ENCODE measurements at places on chromosomes 1 and 21.
A peak's percentile ranks its signal among the peaks of the same experiment; 100 is the strongest.

GRCh38 chr1:116769104-116769452, 14.8 kb downstream of the CD2 start:
- no peak for DNase-seq

DNA sequence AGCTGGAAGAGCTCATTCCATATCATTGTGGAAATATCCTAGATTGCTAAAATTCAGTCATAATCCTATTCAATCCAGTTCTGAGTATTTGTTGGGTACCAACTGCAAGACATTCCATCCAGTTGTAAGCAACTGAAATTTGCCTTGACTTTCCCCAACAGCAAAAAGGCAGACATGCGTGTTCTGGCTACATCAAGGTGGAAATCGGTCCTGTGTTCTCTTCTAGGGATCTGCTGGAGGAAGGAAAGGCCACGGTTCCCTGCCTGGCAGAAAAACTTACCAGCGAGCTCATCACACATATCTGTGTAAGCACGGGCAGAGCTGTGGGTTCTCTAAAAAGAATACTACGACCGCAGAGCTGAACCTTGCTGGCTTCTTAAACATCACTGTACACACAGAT, 17.5 kb downstream of the MX1 start:
- DNase-seq = no peak

DNA sequence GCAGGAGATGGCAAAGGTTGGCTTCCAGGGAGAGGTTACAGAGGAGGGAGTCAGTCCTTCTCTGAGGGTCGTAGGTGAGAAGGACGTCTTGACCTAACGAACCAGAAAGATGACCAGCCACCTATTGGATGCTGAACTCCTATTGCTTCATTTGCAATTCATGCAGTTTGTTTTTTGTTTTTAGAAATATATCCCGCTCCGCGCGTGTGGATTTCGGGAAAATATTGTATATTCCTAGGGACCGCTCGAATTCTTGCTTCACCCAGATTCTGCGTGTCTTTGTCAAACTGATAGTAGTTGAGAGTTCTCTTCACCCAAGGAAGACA, 564 bp downstream of the DISP1 start:
- DNase-seq = no peak

- DNase-seq = no peak
These were observed 548.8 kb upstream of the ZP4 start for GRCh38 chr1:238439511-238439910.

DNA sequence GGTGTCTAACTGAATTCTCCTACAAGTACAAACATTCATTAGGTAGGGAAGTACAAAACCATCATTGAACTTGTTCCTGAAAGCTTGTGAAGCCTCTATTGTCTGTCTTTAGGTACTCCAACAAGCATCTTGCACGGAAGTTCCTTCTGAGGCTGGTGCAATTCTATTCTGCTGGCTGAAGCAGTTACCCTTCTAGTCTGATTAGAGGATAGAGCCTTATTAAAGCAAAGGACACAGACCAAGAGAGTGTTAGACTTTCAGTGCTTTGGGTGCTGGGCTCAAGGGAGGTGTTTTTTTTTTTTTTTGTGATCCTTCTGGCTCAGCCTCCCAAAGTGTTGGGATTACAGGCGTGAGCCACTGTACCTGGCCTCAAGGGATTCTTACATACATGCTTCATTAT, 43.8 kb downstream of the HHAT start:
- no peak for DNase-seq

DNA sequence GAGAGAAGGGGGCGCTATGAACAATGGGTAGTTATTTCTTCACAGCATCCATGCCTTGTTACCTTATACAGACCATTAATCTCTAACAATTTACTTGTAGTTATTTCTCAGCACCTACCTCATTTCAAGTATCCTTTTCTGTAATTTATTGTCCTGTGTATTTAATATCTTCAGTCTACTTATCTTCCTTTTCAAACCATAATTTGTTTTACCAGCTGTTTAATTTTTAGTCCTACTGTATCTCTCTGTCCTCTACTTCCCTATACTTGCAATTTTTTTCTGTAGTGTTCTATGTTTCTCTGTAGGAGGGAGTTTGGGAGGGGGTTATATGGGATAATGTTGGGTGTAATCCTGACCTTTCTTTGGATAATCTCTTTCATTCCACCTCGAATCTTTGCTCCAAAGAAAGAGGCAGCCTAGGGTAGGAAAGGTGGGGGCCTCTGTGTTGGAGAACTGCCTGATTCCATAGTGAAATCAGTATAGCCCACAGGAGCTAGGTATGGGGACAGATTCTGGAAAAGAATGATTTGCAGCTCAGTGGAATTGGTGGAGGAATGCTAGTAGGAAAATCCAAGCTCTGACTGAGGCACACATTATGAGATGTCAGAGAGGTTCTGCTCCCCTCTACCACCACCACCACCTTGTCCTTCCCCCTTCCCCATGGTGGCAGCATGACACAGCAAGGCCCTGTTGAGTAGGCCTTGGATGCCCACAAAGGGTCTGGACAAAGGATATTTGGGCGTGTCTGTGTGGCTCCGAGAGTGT, 642 bp downstream of the MLLT11 start:
- DNase-seq = no peak

DNA sequence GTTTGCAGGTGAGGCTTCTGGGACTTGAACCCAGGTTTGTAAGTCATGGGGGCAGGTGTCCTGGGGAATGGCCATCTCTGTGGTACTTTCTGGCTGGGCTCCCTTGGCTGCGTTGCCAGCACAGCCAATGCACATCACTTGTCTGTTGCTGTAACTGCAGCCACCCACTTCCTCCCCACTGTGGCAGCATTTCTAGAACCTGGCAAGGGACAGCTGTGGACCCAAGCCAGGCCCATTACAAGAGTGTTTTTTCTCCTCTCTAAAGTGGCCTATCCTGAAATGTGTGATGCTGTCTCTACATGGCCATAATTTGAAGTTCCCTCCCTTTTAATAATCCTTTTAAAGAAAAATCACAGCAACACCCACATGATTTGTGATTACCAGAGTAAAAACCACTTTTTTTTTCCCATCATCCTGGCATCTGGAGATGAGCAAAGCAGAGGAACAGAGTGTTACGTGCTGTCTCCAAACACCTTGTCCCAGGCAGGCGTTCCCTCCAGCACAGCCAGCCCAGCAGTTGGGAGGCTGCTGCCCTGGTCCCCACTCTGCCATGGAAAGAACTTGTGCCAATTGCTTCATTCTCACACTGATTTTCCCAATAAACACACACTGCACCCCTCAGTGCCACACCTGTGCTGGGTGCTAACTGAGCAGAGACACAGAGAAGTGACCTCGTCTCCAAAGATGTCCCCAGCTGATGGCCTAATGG, 360.6 kb upstream of the USP24 start:
- no peak for DNase-seq

GRCh38 chr1:9435153-9435636, 104.1 kb upstream of the SLC25A33 start:
- no peak for DNase-seq

GRCh38 chr1:86765674-86766073, 61.3 kb downstream of the SH3GLB1 start:
- DNase-seq = no peak

GRCh38 chr1:234667600-234668576, 57.9 kb upstream of the IRF2BP2 start:
- no peak for DNase-seq

GRCh38 chr1:229557913-229558414, 543 bp downstream of the ABCB10 start:
- peak; percentile 29 for DNase-seq

DNA sequence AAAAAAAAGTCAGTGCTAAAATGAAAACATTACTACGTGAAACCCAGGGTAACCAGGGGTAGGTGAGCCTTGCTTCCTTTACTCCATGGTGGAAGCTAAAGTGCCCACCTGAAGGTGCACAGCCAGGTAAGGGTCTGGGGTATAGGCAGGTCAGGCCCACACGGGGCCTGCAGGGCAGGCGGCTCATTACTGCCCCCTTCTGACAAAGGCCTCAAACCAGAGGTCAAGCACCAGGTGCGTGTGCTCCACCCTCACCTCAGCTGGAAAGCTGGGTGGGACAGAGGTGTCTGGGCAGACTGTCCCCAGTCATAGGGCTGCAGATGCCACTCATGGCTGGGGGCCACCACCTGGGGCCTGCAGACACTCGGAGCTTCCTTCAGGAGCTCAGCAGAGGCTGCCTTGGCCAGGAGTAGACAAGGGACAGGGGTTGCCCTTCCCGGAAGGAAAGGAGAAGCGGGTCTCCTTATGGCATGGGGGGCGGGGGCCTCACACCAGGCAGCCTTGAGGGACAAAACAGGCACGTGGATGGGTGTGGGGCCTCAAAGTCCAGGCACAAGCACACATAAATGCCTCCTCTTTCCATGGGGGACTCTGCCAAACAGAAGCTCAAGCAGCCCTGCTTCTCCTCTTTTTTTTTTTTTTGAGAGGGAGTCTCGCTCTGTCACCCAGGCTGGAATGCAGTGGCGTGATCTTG, 36.2 kb downstream of the ACOT7 start:
- DNase-seq = no peak

- DNase-seq = no peak
These were observed 335.3 kb downstream of the BRINP2 start for GRCh38 chr1:177505905-177506590.

- DNase-seq = no peak
These were observed 285.4 kb upstream of the USP25 start for GRCh38 chr21:15444118-15444960.

GRCh38 chr1:164999146-164999545, 357.4 kb downstream of the LMX1A start:
- DNase-seq = no peak

GRCh38 chr1:162172311-162173102, 103.0 kb downstream of the NOS1AP start:
- no peak for DNase-seq

GRCh38 chr21:32442566-32443318, 30.2 kb downstream of the EVA1C start:
- DNase-seq = no peak

- DNase-seq = peak; percentile 77
These were observed 45.7 kb downstream of the ACOT7 start for GRCh38 chr1:6347641-6348487.

GRCh38 chr1:151668090-151668489, 48.5 kb downstream of the CELF3 start:
- no peak for DNase-seq

DNA sequence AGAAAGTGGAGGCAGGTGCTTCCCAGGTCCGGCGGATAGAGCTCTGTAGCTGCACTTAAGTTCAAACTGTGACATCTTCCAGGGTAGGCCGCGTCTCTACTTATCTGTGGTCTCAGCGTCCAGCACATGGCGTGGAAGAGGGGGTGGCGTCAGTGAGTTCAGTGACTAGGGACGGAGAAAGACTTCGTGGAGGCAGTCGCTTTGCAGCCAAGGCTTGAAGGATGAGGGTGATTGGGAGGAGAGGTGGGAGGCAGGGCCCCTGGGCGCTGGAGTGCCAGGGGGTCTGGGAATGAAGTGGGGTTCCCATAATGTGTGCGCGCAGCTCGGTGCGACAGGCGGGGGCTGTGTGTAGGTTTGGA, 444 bp upstream of the AGO1 start:
- DNase-seq = no peak

- DNase-seq = no peak
These were observed 7.8 kb downstream of the KCNJ10 start for GRCh38 chr1:160062230-160062532.

- DNase-seq = no peak
These were observed 5.9 kb downstream of the LMO4 start for GRCh38 chr1:87334351-87335174.

DNA sequence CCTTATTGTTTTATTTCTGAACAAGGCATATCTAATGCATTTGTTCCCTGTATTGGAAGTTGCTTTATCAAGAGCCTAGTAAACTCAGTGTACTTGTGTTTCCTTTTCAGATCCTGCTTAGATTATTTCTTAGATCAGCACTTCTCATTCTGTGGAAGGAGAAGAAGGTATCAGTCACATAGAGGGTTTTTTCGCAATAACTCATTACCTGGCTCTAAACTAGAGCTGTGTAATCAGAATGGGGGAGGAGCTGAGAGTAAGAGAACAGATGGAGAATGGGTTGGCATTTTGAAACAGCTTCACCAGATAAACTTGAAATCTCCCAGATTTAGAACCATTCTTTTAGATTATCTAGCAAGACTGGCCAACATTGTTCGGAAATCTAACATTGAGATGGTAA, 11.0 kb downstream of the AHCYL1 start:
- no peak for DNase-seq

DNA sequence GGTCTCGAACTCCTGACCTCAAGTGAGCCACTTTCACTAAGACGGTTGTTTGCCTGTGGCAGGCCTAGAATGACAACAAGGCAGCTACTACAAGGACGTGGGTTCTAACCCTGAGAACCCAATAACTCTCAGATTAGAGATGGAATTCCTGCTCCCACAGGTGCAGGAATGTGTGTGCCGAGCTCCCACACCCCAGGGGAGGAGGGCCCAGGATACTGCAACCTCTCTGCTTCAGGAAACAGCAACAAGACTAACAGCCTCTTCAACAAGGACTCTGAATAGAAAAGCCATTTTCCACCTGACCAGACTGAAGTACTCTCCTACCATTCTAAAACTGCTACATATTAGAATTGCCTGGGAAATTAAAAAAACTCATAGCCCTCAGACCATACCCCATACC, 4.9 kb downstream of the LSM10 start:
- no peak for DNase-seq

- no peak for DNase-seq
These were observed 843.2 kb downstream of the AMY1C start for GRCh38 chr1:104592926-104593325.

- no peak for DNase-seq
These were observed 34.2 kb downstream of the NEK2 start for GRCh38 chr1:211641044-211641800.

GRCh38 chr21:16532840-16533239, 803.1 kb downstream of the USP25 start:
- no peak for DNase-seq

GRCh38 chr1:108067884-108068540, 103.0 kb upstream of the VAV3 start:
- peak; percentile 26 for DNase-seq

GRCh38 chr1:31715087-31715872, 11.5 kb upstream of the COL16A1 start:
- peak; percentile 18 for DNase-seq

DNA sequence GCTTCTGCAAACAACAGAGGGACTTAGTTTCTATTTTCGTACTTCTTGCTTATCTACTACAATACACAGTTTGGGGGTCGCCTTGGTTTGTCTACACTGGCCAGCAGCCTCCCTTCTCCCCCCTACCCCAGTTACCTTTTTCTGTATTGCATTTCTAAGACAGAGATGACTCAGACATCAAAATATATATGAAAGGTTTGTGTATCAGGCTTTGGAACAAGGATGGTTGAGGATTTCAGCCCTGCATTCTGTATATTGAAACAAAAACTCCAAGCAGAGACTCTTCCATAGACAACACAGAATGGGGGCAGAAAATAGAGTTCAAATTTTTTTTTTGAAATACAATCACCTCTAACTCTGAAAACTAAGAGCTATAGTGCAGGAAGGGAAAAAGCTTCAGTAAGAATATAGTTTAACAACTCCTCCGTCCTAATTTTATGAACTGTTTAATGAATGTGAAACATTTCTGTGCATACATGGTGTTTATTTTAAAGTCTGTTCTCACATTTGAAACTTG, 1.9 kb downstream of the SAMD13 start:
- DNase-seq = no peak

GRCh38 chr21:35206141-35207125, 157.3 kb upstream of the RUNX1 start:
- DNase-seq = no peak
